ENCODE measurements at places on chromosomes 5 and 9.

- DNase-seq: no peak
Observed at GRCh38 chr9:37952731-37953130, 48.8 kb upstream of the SLC25A51 start.

DNA sequence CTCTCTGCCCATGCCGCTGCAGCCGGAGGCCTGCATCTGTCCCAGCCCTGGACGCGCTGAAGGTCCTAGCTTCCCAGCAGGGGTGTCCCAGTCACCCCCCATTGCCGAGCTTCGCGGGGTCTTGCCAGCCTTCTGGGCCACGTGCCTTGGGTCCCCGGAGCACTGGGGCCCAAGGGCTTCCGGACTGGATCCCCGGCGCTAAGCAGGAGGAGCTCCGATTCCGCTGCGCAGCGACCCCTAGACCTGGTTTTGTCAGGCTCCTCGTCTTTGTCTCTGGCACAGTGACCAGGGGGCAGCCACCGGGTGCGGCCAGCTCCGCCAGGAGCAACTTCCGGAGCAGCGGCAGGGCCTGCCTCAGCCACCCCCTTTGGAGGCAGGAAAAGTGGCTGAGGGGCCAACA lies 3.3 kb upstream of the IRX1 start:
- DNase-seq: no peak

DNA sequence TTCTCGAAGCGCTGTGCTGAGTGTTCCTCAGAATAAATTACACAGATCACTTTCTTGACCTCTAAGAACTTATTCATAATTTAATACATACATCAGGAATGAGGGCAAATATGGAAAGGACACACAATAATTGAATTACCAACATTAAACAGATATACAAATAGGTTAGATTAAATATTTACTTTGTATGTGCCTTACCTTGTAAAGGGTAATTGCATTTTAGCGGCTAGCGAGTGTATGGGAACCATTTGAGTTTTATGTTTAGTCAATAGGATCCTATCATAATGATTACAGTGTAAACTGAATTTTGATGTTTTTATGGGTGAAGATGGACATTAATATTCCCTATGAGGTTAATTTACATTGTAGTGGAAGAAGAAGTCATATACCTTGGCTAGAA lies 1187.1 kb upstream of the WWC1 start:
- no peak for DNase-seq

- no peak for DNase-seq
Observed at GRCh38 chr5:142659405-142659804, 26.5 kb downstream of the FGF1 start.

DNA sequence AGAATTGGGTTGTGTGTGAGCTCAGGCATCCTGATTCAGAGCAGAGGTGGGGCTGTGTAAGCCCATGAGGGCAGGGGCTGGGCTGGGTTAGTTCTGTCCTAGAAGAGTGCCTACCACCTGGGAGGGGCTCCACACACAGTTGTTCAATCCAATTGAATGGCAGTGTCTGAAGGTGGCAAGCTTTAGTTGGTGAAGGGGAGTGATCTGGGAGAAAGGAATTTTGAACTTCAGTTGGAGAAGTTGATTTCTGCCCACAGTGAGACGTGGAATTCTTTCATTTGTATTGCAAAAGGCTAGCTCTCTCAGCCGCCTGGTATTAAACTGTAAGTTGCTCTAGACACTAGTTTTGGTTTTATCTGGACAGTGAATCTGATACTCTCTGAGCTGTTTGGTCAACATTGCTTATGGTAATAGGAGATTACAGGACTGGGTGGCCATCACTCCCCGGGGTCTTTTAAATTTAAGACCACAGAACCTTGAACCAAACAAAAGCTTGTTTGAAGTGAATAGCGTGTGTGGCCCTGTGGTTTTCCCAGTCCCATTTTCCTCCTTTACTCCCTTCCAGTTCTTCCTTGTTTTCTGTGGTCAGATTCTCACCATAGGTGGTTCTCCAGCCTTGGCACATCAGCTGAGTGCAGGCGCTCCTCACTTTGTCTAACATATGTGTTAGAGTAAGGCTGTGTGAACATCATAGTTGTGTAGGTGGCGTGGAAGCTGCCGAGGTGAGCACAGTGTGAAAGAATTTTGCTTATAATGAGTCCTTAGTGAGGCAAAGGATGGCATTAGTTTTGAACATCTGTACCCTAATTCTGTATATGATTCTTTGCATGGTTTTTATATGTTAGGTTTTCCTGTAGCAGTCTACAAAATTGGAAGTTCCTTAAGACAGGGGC lies 78.0 kb downstream of the ARHGAP26 start:
- DNase-seq: no peak
